SK-N-SH (cell line): ENCODE measurements at places on chromosomes 11 and 22.

DNA sequence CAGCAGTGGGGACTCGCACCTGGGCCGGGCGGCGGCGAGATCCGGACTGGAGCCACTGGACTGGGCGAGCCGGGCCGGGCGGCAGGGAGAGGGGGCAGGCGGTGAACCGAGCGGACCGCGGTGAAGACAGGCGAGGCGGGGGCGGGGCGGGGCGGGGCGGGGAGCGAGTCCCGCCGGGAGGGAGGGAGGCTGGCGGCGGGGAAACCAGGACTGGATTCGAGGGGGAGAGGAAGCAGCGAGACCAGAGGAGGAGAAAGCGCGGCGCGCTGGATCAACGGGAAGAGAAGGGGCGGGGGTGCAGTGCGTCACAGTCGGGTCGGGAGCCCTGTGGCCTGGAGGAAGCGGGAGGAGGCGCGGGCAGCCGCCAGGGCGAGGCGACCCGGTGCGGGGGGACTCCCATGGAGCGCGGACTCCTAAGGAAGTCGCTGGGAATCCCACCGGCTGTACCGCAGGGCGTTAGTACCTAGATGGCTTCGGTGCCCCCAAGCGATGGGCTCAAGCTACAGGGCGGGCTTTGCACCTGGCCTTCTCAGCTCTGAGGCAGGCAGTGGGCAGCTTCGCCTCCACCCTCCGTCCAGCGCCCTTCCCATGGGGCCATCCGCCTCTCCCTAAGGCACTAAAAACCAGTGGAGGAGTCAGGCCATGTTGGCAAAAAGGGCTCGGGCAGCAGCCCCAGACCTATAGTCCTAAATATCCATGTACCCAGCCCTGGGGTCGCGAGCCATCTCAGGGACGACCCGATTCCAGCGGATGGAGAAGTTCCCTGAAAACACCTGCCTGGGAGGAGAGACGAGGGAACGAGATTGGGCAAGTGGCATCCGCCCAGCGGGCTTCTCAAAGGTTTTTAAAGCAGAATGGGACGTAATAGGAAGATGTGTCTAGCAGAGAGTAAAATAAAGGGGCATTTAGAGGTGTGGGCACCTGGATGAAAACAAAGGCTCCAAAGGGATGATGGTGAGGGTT, at the start of gene TMEM121B:
Gene TMEM121B (minus strand): TSS at position 128 of the 963 bp plus-strand sequence. CDS start 233 bp downstream, outside the sequence.
- H3K36me3 ChIP-seq, result no peaks in the 10 kb centered on the region
- peaks cover 9% of the 10 kb centered on the region; the same call in 1 of the 2 replicates for H3K27me3 ChIP-seq
- peak; percentile 95 for DNase-seq
- peaks cover 5% of the 10 kb centered on the region; the same call in 1 of the 2 replicates for H3K4me1 ChIP-seq
- H3K27ac ChIP-seq, result peak within 1 kb of the TSS; percentile 50; the same call in 1 of the 2 replicates

- H3K27me3 ChIP-seq, result no peaks in the 10 kb centered on the region
- no peak overlapping the region for H3K4me3 ChIP-seq
- H3K36me3 ChIP-seq, result no peaks in the 10 kb centered on the region
Observed at GRCh38 chr11:68020575-68020974, 9.9 kb upstream of the NDUFS8 start.

DNA sequence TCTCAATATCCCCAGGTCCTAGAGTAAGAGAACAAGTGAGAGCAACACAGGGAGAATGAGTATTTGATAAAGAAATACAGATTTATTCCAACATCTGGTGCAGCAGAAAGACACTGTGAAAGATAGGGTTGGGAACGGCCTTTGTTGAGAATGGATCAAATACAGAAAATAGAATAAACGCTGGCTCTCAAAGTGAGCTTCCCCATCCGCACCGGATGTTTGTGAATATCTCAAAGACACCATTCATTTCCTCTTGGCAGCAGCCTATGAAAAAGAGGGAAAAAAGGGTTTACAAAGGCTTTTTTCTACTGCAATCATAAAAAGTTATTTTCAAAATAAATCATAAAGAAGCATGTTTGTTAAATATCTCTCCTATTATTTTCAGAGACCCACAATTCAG, 279.3 kb downstream of the CASP12 start:
- DNase-seq, result no peak
- no peaks in the 10 kb centered on the region; the same call in 1 of the 2 replicates for H3K4me1 ChIP-seq
- H3K27me3 ChIP-seq, result no peaks in the 10 kb centered on the region
- H3K4me3 ChIP-seq, result no peak overlapping the region
- H3K36me3 ChIP-seq, result no peaks in the 10 kb centered on the region

DNA sequence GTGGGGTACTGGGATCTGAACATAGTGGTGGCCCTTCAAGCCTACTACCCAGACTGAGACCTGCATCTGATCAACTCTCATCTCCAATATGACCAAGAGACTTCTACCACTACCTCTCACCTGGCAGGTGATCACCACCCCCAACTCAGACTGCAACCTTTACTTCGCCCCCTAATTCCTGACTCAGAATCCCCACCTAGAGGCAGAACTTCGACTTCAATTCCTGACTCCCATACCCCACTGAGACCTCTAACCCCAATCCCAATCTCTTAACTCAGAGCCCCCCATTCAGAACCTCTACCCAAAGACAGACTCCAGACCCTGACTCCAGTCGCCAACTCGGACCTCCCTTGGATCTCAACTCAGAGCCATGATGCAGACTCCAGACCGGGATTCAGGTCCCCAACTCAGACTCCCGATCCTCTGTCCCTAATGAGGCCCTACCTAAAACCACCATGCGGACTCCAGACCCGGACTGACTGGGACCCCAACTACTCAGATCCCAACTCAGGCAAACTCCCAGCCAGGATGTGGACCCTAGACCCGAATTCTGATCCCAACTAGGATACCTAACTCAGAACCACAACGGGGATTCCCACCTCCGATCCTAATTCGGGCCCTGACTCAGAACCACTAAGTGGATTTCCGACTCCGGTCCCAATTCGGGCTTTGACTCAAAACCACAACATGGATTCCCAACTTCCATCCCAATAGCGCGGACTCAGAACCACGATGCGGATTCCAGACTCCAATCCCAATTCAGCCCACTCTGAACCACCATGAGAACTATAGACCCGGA, 1.2 kb downstream of the KCNQ1OT1 start:
- H3K4me1 ChIP-seq, result no peaks in the 10 kb centered on the region
- DNase-seq, result no peak
- no peaks in the 10 kb centered on the region for H3K36me3 ChIP-seq
- H3K27me3 ChIP-seq, result no peaks in the 10 kb centered on the region
- peak overlapping the region; percentile 67 for H3K4me3 ChIP-seq

GRCh38 chr22:20992056-20992442, 9.9 kb downstream of the THAP7 start:
- H3K4me1 ChIP-seq, result no peaks in the 10 kb centered on the region
- no peak for DNase-seq
- H3K27ac ChIP-seq, result no peak overlapping the region
- no peaks in the 10 kb centered on the region for H3K27me3 ChIP-seq

DNA sequence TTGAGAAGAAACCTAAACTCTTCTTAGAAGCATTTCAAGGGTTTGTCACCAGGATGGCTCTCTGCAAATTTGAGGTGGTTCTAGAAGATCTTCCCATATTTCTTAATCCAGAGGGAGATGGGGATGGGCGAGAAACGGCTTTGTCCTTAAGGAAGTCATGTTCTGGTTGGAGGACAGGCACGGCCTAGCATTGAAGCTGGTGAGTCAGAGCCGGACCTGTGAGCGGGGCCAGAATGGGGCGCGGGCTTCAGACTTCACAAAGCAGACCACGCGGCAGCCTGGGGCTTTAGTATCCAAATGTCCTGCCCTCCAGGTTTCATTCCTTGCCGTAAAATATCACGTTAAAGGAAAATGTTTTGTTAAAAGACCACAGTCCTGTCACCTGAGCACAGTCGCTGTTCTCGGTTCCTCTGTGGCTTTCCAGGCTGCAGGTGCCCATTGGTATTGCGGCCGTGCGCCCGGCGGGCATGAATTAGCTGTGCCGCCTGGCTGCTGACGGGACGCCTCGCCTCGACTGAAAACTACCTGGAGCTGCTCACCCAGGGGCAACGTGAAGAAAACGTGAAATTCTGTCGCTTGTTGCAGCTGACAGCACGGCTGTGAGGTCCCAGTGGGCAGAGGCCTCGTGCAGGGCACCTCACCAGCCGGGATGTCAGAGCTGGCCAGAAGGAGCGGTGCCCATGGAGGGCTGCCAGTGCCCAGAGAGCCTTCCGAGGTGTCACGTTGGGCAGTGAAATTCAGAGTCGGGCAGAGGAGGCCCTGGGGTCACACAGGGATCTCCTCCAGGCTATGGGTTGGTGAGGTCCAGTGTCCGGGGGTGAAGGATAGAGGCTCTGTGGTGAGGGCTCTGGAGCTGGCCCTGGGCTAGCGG, 59.0 kb downstream of the LRP5 start:
- H3K4me1 ChIP-seq, result peaks cover 72% of the 10 kb centered on the region
- peaks cover 5% of the 10 kb centered on the region; the same call in 1 of the 2 replicates for H3K36me3 ChIP-seq
- no peak for DNase-seq
- H3K27ac ChIP-seq, result peak overlapping the region; percentile 100

DNA sequence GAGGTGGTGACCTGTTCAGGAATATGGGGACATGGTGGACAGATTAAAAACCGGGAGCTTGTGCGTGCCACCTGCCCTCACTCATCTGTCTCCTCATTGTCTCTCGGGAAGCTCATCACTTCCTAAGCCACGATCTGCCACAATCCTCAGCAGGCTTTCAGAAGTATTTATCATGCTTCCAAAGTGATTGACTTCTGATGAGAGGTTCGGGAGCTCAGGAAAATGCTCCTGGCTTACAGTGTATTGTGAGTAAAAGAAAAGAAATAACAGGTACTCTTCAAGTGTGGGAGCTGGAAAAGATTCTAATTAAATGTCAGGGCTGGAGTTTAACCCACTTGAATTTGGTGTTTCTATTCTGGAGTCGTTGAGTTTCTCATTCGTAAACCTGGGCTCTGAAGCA, 91.9 kb upstream of the DRD2 start:
- H3K4me1 ChIP-seq, result peaks cover 41% of the 10 kb centered on the region
- no peak overlapping the region for H3K4me3 ChIP-seq
- no peak overlapping the region for H3K27ac ChIP-seq
- no peak for DNase-seq
- no peaks in the 10 kb centered on the region for H3K36me3 ChIP-seq
- no peaks in the 10 kb centered on the region for H3K27me3 ChIP-seq

GRCh38 chr22:49688516-49689254, 139.0 kb downstream of the BRD1 start:
- H3K27ac ChIP-seq, result no peak overlapping the region
- H3K4me1 ChIP-seq, result peaks cover 5% of the 10 kb centered on the region; the same call in 1 of the 2 replicates
- no peaks in the 10 kb centered on the region for H3K36me3 ChIP-seq

DNA sequence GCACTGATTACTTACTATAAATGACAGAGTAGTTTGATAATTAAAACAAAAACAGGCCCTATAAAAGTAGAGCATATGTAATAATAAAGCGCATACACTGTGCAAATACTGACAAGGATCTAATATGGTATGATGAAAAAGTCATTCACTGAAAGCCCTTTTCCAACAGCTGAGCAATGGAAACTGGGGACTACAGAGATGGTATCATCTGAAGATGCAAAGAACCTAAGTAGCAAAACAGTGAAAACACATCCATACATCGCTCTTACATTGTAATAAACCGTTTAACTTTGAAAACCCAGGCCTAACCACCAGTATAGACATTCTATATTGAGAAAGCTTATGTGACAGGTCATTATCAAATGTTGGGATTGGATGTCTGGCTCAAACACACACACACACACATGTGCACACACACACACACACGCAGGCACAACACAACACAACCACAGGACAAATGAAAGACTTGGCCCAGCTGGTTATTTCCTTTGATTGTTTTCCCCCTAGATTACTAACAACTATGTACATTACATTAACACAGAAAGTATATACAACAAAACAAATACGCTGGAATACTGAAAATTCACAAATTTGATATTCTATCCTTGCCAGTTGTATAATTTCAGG, 119.5 kb downstream of the APOL5 start:
- no peak for DNase-seq
- no peaks in the 10 kb centered on the region for H3K27me3 ChIP-seq
- H3K27ac ChIP-seq, result peak overlapping the region; percentile 94
- peaks cover 19% of the 10 kb centered on the region for H3K4me1 ChIP-seq
- peak overlapping the region; percentile 61; the same call in 1 of the 2 replicates for H3K4me3 ChIP-seq

GRCh38 chr22:46145896-46146295, 4.4 kb upstream of the PPARA start:
- no peak overlapping the region for H3K4me3 ChIP-seq
- H3K27ac ChIP-seq, result no peak overlapping the region
- no peaks in the 10 kb centered on the region for H3K36me3 ChIP-seq
- peaks cover 9% of the 10 kb centered on the region; the same call in 1 of the 2 replicates for H3K27me3 ChIP-seq
- H3K4me1 ChIP-seq, result peaks cover 19% of the 10 kb centered on the region; the same call in 1 of the 2 replicates
- no peak for DNase-seq

DNA sequence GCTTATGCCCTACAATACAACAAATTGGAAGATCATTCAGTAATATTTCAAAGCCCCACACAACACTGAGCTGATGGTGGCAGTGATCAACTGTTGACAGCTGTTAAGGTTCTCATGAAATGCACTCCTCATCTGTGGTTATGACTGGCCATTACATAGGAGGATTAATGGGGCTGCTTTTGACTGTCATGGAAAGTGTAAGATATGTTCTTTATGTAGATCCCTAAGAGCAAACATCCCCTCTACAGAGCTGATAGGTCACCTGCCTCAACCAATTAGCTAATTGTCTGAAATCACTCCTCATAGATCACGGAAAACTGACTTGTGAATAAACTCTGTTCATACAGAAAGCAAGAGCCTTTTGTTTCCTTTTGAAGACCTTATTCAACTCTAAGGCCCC, 78.1 kb downstream of the GAB2 start:
- H3K27ac ChIP-seq, result no peak overlapping the region; the same call in 1 of the 2 replicates
- H3K27me3 ChIP-seq, result no peaks in the 10 kb centered on the region
- no peak for DNase-seq
- H3K4me1 ChIP-seq, result peaks cover 8% of the 10 kb centered on the region; the same call in 1 of the 2 replicates
- H3K36me3 ChIP-seq, result no peaks in the 10 kb centered on the region

- DNase-seq, result no peak
- H3K27me3 ChIP-seq, result no peaks in the 10 kb centered on the region
- no peak overlapping the region for H3K4me3 ChIP-seq
- H3K27ac ChIP-seq, result no peak overlapping the region
- no peaks in the 10 kb centered on the region for H3K36me3 ChIP-seq
- H3K4me1 ChIP-seq, result no peaks in the 10 kb centered on the region
Observed at GRCh38 chr11:106708348-106708747, 309.9 kb downstream of the GUCY1A2 start.

DNA sequence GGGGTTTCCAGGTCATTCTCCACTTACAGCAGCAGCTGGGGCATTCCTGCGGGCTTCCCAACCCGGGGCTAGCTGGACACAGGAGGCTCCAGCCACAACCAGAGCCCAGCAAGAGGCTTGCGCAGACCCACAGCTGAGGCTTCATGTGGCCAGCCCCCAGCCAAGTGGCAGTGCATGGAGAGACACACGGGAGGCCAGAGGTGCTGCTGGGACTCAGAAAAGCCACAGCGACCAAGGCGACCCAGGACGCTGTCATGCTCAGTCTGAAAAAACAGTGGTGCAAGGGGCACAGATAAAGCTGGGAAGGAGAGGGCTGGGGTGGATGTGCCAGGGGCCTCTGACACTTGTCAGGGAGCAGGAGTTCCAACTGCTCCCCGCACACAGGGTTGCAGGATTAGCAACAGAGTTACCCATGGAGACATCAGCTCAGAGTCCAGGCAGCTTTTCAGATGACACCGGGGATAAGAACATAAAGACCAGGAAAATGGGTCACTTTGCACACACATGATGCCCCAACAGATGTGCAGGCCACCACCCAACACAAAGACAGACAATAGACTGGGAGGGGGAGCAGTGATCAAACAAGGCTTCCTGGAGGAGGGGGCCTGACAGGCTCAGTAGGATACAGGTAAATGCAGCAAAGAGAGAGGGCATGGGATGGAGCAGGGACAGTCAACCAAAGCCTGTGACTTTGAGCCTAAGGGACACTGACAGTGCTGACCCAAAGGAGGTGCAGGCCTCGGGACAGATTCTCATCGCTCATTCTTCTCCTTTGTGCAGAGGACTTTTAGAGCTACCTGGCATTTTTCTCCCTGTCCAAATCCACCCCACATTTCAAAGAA, 6.9 kb upstream of the NEAT1 start:
- H3K36me3 ChIP-seq, result peaks cover 8% of the 10 kb centered on the region; the same call in 1 of the 2 replicates
- peaks cover 48% of the 10 kb centered on the region for H3K4me1 ChIP-seq
- no peaks in the 10 kb centered on the region for H3K27me3 ChIP-seq
- peak overlapping the region; percentile 72 for H3K27ac ChIP-seq
